ENCODE measurements at places on chromosomes 5 and 9.

DNA sequence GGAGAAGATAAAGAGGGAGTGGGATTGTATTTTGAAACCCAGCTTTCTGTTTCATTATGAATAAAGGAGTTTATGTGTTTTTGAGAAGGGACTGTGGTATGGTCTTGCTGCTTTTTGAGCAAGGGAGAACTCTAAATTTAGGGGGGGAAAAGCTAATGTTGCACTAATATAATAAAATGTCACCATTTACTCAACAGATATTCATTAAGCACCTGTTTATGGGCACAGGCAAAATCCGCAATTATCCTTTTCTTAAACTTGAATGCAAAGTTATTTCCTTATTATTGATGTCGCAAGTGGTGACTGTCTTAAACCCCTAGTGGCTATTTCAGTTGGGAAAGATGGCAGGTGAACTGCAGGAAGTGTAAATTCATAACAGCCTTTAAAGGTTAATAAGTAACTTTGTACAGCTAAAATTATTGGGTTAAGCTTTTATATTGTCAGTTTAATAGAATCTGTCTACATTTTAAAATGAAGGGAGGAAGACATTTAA is 1.5 kb downstream of the CDC42SE2 start:
- DNase-seq = no peak

DNA sequence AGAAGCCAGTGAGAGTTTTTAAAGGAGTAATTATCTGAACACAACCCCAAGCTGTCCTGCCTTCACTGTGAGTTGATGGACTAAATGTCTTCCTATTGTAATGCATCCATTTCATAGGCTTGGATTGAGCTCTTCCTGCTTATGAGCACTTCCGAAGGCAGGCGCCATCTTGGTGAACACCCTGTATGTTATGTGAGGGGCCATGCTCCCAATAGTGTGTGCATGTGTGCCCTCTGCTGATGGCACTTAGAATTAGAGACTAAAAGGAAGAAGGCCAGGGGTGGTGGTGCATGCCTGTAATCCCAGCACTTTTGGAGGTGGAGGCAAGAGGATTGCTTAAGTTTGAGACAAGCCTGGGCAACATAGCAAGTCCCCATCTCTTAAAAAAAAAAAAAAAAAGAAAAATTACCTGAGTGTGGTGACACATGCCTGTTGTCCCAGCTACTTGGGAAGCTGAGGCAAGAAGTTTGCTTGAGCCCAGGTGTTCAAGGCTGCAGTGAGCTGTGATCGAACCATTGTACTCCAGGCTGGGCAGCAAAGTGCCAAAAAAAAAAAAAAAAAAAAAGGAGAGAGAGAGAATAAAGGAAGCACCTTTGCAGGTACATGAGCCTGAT is 65.0 kb downstream of the C9orf152 start:
- DNase-seq = no peak

GRCh38 chr9:117136461-117136860 is 278.4 kb downstream of the ASTN2 start:
- no peak for DNase-seq

DNA sequence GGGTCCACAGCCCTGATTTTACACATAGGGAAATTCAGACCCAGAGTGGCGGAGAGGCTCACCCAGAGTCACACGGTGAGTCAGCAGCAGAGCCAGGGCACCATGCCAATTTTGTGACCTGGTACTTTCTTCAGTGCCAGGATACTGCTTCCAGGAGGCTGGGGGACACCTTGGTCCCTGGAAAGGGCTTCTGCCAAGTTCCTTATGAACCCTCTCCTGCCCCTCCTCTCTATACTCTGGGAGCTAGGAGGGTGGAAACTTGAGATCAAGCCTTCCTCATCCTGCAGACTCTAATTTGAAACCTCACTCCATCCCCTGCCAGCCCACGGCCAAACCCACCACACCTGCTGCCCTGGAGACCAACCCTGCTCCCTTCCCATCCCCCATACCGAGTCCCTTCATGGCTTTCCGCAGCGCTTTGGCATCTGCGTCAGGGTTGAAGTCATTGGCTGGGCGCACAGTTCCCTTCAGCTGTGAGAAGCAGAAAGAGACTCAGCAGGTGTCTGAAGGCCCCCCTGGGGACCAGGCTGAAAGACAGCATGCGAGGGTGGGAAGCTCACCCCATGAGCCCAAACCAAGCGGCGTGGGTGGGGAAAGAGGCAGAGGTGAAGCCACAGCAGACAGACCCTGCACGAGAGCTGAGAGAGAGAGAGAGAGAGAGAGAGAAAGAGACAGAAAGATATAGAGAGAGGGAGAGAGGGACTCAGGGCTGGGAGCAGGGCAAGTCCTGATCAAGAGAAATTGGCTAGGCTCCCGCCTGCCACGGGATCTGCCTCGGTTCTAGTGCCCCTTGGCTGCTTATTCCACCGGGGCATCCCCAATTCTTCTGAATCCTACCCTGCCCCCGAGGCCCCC is 33.5 kb downstream of the ANXA6 start:
- DNase-seq = no peak

- DNase-seq = no peak
Observed at GRCh38 chr5:95759005-95759404, 27.9 kb downstream of the RHOBTB3 start.

GRCh38 chr9:38130724-38131123 is 61.7 kb upstream of the SHB start:
- DNase-seq = no peak

- DNase-seq = no peak
Observed at GRCh38 chr5:38546691-38547146, 9.7 kb downstream of the LIFR start.

GRCh38 chr5:37938861-37939260 is 99.0 kb upstream of the GDNF start:
- DNase-seq = no peak

- DNase-seq = no peak
Observed at GRCh38 chr9:33351547-33351946, 50.8 kb downstream of the AQP7 start.

GRCh38 chr9:69425136-69425801 is 100.3 kb downstream of the ENTREP1 start:
- DNase-seq = no peak

GRCh38 chr5:82365744-82366228 is 87.6 kb upstream of the RPS23 start:
- DNase-seq = peak; percentile 24

Measured in activated T-helper 9 cell treated with anti-CD3 and anti-CD28 coated beads, Interleukin-2, amount 50 U/mL, for 16 hours (primary cell).